Activated T-helper 9 cell treated with anti-CD3 and anti-CD28 coated beads, Interleukin-2, amount 50 U/mL, for 16 hours (primary cell): ENCODE measurements at places on chromosomes 5 and 9.

GRCh38 chr9:10875752-10876151 is 262.9 kb upstream of the PTPRD start:
- no peak for DNase-seq

GRCh38 chr5:60263346-60263745 is 369.8 kb upstream of the PDE4D start:
- no peak for DNase-seq

DNA sequence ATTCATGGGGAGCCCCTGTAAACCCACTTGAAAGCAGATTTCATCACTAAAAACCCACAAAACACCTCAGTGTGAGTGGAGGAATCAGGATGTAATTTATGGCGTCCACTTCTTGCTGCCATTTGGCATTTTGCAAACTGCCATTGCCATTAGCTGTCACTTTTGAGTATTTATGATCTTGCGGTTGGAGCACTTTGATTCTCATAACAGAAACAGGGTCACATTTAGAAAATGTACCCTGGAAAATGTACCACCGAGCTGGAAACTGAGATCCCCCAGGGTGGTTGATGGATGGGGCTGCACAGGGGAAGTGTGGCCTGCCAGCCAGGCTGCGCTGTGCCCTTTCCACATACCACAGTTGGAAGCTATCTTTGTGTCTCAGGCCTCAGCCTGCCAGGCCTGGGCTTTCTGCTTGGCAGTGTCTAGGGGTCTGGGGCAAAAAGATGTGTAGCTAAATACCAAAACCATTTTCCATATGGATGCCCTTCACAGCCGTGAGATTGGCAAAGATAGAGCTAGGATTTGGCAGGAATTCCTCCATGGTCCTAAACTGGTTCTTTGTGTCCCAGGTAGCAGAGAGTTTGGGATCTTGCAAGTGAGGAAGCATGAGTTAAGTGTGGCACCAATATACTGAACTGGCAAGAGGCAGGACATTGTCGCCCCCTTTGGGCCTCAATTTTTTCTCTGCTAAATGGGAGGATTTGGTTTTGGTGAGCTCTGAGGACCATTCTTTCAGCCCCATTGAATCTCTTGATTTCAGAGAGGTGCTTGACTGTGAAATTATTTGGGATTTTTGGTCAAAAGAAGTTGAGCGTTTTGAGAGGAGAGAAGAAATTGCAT is 46.2 kb downstream of the GALNT10 start:
- no peak for DNase-seq

GRCh38 chr9:89749500-89750116 is 144.8 kb downstream of the GADD45G start:
- DNase-seq: no peak

- no peak for DNase-seq
Measured at GRCh38 chr5:16580382-16580781, 36.4 kb downstream of the RETREG1 start.

DNA sequence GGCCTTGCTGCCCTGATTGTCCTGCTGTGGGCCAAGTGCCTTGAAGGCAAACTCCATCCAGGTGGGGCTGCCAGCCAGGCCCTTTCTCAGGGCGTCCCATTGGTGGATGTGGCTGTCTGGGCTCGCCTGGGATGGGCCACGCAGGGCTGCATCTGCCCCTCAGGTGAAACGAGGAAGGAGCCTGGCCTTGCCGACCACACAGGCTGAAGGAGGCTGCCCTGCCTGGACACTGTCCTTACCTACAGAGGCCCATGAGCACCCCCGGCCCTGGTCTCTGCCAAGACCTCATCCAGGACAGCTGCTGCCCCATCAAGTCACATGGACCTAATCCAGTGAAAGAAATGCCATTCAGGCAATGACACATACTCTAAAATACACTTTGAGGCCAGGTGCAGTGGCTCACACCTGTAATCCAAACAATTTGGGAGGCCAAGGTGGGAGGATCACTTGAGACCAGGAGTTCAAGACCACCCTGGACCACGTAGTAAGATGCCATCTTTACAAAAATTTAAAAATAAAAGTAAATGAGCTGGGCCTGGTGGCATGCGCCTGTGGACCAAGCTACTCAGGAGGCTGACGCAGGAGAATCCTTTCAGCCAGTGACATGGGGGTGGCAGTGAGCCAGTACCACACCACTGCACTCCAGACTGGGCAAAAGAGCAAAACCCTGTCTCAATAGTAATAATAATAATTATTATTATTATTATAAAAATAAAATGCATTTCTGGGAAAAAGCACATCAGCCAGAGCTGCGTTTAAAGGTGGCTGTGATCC is 33.9 kb downstream of the PNPLA7 start:
- DNase-seq: no peak

GRCh38 chr9:69195668-69196067 is 21.6 kb downstream of the TJP2 start:
- no peak for DNase-seq

- DNase-seq: no peak
Measured at GRCh38 chr9:133934482-133935232, 57.5 kb downstream of the VAV2 start.
